Stimulated activated CD8-positive, alpha-beta memory T cell treated with anti-CD3 and anti-CD28 coated beads, Interleukin-7, amount 100 ng/mL, for 1 hour (primary cell): ENCODE measurements at places on chromosomes 11 and 22.

GRCh38 chr22:25131198-25131887 lies 68.3 kb upstream of the CRYBB3 start:
- no peak for DNase-seq

GRCh38 chr11:103659206-103659618 lies 377.2 kb upstream of the DDI1 start:
- DNase-seq: no peak

GRCh38 chr11:88359541-88359940 lies 22.0 kb upstream of the CTSC start:
- no peak for DNase-seq

DNA sequence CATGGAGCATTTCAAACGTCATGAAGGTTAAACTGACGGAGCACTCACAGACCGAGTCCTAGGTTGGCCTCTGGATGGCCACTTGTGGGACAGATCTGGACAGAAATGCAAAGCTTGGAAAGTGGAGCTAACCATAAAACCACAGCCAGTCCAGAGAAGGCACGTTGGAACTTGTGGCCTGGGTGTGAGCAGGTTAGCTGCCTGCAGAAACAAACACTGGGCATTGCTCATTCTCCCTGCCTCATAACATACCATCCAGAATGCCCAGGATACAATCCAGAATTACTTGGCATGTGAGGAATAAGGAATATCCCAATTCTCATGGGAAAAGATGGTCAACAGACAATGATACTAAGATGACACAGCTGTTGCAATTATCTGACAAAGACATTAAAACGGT lies 1005.0 kb downstream of the TBC1D22A start:
- no peak for DNase-seq

GRCh38 chr11:64711138-64711955 lies 11.7 kb downstream of the NRXN2 start:
- no peak for DNase-seq

DNA sequence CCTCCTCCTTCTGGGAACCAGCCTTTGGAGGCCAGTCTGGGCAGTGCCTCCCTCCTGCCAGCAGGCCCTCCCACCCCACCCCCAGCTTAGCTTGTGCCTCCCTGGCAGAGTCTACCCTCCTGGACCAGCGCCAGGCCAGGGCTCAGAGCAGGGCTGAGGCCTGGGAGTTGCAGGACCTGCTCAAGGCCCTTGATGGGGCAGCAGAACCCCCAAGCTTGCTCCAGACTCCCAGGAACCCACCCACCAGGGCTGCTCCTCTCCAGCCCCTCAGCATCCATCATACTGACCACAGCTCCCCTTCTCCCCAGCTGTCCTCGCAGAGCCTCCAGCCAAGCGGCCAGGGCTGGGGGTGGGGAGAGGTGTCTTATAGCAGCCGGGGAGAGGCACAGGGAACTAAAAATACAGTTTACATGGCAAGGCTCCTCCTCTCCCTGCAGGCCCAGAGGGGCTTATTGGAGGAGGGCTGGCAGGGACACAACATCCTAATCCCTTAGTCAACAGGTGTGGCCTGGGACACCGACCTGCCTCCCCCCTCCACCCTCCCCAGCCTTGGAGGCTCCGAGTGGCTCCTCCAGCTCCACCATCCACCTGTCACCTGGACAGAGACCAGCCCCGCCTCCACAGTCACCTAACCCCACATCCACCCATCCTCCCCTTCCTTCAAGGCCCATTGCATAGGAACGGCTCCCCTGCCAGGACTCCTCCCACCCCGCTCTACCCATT lies 5.2 kb upstream of the MB start:
- no peak for DNase-seq

DNA sequence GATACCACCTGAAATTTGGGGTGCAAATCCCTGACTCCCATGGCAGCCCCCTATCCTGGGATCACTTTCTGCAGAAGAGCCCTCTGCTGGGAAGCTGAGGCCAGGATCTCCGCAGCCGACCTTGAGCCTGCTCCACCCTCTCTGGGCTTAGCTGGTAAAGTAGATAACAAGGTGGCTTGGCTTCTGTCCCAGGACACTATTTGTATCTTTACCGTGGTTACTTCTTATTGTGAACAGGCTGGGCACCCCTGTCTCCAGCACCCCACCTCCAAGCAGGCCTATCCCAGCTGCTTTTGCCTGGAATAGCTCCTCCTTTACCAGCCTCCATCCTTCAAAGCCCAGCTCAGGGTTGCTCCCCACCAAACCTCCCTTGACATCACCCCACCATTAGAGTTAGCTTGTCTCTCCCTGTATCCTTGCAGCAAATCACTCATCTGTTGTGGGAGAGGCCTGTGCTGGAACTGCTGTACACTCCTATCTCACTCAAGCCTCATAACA lies 35.2 kb upstream of the P2RY2 start:
- no peak for DNase-seq

DNA sequence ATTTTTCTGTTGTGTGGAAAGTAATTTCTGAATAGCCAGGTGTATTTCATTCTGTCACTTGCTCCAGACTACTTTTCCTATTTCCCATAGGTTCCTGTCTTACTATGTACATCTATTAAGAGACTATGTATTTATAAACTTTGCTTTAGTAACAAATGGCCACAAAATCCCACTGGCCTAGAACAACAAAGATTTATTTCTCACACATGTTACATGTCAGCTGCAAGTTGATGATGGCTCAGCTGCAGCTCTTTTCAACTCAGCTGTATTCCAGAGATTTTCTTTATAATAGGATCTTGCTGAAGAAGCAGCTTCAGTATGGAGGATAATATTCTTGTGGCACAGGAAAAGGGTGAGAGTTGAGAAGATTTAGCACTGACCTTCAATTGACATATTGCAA lies 539.6 kb upstream of the LRRC4C start:
- no peak for DNase-seq

GRCh38 chr11:119158467-119158866 lies 9.6 kb downstream of the ABCG4 start:
- DNase-seq: no peak

GRCh38 chr11:118653684-118654390 lies 25.6 kb downstream of the TREH start:
- no peak for DNase-seq

GRCh38 chr11:55949330-55949729 lies 13.1 kb upstream of the OR5I1 start:
- no peak for DNase-seq

- no peak for DNase-seq
Measured at GRCh38 chr11:63573881-63574855, 11.0 kb upstream of the PLAAT2 start.

GRCh38 chr11:95337972-95338429 lies 107.0 kb upstream of the SESN3 start:
- DNase-seq: no peak

DNA sequence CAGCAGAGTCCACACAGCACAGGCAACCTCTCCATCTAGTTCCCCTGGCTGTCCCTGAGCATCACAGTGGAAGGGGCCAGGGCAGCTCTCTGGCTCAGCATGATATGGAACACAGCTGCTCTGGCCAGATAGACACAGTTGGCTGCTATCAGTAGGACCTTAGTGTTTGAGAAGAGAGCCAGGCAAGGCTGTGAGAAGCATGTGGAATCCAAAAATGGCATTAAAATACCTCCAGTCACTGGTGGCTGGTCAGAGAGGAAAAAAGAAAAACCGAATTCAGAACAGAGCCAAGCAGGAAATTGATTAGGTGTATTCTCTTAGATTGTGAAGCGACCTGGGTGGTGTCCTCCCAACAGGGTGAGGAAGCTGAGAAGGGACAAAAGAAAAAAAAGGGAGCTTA lies 27.9 kb downstream of the SERPINH1 start:
- DNase-seq: no peak

- no peak for DNase-seq
Measured at GRCh38 chr11:11313426-11313825, 39.6 kb downstream of the CSNK2A3 start.

DNA sequence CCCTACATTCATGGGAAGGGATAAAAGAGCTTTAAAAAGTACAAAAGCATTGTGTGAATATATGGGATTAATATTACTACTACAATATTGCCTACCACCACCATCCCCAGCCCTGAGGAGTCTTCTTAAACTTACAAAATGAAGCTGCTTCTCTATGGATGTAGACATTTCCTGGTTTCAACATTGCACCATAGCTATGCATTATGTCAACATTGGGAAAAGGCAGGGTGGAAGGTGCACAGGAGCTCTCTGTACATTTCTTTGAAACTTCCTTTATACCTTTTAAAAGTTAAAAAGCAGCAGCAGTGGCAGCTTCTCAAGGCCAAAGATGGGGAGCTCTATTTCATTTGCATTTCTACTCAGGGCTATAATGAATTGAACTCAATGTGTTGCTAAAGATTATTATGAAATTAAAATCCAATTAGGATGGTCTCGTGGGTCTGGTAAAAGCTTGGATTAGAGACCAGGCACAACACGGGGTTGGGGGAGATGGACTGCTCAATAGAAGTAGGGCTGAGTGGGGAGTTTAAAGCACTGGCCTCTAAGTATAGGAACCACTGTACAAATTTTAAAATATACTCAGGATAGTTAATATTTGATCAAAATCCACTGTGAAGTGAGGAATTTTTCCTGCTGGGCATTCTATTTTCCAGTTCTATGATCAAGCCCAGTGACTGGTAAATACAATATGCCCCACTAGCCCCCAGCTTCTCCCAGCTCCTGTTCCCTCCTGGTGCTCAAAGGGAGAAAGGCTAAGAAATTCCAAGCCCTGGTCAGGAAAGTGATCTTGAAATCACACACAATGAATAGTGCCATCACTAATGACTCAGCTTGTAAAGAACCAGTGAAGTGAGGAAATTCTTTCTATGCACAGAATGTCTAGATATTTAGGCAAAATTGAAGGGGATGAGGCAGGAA lies 362.7 kb upstream of the CCDC90B start:
- no peak for DNase-seq

- DNase-seq: no peak
Measured at GRCh38 chr11:120142441-120143100, 4.7 kb upstream of the TRIM29 start.

GRCh38 chr11:66852466-66853241 lies 4.2 kb upstream of the LRFN4 start:
- DNase-seq: no peak

DNA sequence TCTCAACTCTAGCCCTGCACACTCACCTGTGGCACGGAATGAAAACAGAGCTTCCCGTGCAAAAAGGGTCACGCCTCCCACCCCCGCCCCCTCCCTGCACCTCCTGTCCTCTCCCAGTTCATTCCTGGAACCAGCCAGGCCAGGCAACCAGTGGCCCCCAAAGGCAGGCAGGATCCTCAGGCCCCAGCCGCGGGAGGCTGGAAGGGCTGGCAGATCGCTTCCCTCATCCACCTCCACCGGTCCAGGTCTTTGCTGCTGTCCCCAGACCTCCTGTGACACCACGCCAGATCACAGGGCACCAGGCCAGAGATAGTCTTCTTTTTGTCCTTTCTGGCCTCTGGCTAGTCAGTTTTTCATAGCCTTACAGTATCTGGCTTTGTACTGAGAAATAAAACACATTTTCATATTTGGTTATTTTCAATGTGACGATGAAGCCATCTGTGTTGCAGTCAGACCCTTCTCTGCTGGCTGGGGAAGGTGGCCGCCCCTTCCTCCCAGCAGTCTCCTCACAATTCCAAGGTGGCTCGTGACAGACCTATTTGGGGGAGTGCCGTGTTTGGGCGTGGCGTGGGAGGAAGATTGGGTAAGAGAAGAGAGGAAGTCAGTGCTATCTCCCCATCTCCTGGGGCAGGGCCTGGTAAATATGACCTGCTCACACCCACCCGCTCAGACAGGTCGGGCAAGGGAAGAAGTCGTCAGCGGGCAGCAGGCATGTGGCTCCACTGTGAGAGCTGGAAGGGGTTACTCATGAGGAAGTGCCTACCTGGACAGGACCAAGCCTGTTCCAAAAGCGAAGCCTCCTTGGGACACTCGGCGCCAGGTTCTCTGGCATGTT lies 9.1 kb downstream of the SSH3 start:
- DNase-seq: no peak

- DNase-seq: no peak
Measured at GRCh38 chr11:15229069-15229468, 114.3 kb downstream of the INSC start.
